Right renal pelvis (tissue), 4 donors: ENCODE measurements at places on chromosomes 7 and 10.

DNA sequence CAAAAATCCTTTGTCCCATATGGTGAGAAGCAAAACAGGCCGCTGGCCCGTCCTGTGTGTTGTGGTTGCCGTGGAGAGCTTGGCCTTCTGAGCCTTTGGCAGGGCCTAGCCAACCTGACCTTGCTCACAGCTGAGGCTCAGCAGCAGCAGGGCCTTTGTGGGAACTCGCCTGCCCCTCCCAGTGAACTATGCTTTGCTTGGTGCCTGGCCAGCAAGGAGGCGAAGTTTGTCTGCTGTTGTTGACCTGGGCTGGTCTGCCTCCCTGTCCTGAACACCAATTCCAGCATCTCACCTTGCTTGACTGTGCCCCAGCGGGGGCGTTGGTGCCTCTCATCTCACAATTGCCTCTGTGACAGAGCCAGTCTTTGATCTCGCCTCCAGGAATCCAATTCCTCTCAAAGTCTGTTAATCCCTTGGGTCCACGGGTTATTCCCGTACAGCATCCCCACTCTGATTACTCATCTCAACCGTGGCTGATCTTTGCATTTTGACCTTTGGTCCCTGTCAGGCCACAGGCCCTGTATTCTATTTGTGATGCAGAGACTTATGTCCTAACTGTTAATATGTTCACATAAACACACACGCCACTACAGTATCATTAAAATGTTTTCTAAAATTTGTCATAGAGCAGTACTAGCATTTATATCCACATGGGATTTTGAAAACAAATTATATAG, 22.6 kb downstream of the EPDR1 start:
- no peak for DNase-seq

DNA sequence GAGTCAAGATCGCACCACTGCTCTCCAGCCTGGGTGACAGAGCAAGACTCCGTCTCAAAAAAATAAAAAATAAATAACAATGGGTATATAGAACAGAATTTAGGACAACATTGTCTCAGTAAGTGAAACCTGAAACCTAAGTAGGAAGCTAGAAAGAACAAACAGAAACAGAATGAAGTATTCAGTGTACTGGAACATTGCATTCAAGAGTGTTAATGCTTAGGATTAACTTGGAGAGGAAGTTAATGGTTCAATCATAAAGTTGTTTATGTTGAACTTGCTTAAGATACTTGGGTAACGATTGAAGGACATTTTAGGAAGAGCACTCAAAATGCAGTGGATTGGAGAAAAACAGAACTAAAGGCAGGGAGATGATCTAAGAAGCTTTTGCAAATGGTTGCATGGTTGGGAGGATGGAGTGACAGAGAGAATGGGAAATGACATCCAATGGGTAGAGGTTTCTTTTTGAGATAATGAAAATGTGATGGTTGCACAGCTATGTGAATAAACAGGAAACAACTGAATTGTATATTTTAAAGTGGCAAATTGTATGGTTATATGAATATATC, 233.7 kb downstream of the ADK start:
- DNase-seq, result no peak

DNA sequence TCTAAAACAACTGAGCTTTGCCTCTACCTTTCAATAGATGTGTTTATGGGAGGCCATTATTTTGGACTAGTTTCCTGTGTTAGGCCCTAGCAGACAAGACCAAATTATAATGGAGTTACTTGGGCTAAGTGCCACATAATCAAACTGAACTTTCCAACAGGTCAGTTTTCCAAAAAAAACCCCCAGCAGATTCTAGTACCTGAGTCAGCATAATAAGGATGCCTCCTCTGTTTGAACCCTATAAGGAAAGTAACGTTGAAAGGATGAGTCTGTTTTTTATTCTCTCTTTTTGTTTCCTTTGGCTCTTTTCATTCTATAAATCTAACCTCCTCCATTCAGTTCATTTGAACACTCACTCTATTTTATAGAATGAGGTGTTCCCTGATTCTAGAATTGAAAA, 148.1 kb upstream of the FAM3C start:
- DNase-seq, result no peak

DNA sequence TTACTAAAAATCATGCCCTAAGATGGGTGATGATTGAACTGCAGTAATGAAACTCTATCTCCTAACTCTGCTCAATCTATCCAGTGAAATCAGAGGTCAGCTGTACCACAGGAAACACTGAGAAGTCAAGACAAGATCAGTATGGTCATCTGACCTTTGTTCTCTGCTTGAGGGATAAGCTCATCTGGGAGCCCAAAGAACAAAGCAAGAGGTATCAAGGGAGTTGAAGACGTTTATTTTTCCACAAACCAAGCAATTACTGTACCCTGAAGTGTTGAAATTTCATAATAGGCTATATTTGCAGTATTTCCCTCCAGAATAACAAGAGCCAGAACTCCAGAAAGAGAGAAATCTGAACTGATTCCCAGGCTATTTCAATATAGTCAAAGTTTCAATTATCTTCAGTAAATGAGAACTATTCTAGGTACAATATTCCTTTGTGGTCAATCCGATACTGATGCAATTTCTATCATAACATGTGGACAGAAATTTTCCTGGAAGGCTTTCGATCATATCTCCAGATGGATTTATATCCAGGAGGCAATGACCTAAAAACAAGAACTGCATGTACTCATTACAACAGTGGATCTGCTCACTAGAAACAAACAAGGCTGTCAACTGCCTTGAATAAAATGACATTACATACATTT, 345.3 kb downstream of the TNS3 start:
- DNase-seq, result no peak

GRCh38 chr10:123868038-123869019, 23.3 kb downstream of the CPXM2 start:
- DNase-seq, result no peak

GRCh38 chr7:42237811-42238541, 967 bp upstream of the GLI3 start:
- DNase-seq, result no peak

DNA sequence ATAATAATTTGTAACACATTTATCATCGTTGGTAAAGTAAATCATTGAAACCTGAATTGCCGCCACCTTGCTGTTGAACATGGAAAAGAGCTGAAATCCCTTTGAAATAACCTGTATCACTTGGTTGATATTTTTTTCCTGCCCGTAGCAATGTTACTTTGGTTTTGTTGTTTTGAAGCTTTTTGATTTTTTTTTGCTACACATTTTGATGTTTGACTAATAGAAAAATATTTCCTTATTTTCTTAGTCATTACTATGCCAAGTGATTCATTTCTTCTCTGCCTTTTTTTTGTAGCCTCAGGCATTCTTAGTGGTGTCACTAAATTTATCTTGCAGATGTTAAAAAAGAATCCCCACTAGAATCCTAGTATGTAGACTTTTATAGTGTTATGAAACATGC, 235.1 kb upstream of the MEOX2 start:
- no peak for DNase-seq

- no peak for DNase-seq
These were observed 1.6 kb downstream of the CDNF start for GRCh38 chr10:14836208-14836607.

DNA sequence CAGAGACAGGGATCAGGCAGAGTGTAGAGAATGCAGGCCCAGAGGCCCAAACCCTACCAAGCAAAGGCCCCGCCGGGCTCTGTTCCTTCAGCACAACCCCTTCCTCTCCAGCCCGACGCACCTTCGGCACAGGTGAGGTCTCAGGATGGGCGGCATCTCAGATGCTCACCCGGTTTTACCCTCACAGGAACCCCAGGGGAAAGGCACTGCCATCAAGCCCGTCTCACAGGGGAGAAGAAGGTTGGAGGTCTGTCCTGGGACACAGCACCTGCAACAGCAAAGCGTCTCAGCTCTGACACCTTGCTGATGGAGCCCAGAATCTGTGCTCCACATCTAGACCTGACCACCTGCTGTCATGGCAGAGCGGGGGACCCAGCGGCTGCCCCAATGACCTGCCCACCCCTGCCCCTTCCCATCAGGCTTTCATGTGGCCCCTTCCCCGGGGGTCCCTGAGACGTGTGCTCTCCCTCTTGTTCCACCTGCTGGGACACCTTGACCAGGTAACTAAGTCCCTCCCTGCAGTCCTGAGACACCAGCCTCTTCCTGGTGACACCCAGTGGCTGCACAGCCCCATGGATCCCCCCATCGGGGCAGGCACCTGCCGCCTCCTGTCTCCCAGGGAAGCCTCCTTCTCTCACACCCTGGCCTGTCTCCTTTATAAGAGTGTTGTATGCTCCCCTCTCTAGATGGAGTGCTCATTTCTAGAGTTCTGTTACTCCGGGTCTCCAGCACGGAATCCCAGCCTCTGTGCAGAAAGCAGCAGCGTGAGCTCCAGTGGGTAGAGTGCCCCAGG, 315.6 kb downstream of the DNAJB6 start:
- no peak for DNase-seq

DNA sequence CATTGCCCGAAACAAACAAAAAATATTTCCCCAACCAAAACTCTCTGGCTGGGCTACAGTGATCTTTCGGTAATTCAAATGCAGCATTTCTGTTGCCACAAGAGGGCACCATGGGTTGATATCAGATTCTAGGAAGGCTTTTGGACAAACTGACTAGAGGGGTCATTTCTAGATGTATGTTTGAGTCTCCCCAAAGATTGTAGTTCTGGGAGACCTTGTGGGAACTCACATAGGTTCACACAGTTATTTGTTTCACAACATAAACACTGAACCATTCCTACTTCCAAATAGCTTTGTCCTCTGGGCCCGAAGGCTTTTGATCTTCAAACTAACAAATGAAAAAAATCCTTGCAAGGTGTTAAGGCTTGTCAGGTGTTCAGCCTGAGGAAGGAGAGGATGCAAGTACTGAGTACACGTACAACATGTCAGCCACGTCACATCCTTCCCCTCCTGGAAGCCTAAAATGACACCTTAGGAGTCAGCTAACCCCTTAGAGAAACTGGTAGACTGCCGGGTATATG, 37.0 kb upstream of the IL15RA start:
- peak; percentile 9 for DNase-seq

- no peak for DNase-seq
These were observed 266.8 kb downstream of the INHBA start for GRCh38 chr7:41436139-41436538.

GRCh38 chr10:125448596-125448995, 234.4 kb downstream of the TEX36 start:
- no peak for DNase-seq

- no peak for DNase-seq
These were observed 2.8 kb downstream of the GIMAP8 start for GRCh38 chr7:150453181-150453580.

DNA sequence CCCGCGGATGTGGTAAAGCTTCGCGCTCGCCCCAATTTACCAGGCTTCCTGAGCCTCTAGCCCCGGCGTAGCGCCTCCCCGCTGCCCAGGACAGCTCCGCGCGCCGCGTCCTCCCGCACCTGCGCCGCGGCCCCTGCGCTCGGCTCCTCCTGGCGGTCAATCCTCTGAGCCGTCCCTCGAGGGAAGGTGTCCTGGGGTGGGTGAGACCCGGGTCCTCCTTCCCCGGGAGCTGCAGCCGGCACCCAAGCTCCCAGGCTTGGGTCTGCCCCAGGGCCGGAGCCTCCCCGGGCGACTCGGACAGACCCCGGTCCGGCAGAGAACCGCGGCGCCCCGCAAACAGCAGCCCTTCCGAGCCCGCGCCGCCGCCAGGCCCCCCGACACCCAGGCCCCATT, 512 bp downstream of the OSBPL3 start:
- DNase-seq, result peak; percentile 35

DNA sequence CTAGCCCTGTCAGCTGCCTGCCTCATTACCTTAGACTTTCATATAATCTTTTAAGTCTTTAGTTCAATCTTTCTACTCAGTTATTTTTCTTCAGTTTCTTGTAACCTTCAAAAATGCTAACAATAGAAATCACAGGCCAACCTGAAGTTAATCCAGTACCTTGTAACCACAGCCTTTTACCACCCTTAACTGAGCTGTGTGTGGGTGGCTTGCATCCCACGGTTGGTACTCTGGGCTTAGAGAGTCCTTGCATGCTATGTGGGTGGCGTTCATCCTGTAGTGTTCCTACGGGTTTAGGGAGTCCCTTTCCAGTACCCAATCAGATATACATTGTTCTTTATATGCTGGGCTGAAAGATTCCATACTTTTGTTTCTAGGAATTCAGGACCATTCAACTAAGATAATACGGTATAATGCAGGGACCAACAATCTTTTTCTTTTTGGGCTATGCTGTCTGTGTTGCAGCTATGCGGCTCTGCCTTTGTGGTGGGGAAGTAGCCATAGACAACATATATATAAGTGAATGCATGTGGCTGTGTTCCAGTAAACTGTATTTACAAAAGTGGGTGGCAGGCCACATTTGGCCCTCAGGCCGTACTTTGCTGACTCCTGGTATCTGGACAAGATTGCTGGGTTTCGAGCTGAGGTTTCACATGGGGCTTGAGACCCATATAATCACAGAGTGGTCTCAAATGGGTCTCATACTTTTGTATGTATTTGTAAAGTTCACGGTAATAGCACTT, 280.8 kb upstream of the LRGUK start:
- DNase-seq, result no peak

- no peak for DNase-seq
These were observed 12.8 kb downstream of the ZC3HAV1L start for GRCh38 chr7:139023076-139023475.

DNA sequence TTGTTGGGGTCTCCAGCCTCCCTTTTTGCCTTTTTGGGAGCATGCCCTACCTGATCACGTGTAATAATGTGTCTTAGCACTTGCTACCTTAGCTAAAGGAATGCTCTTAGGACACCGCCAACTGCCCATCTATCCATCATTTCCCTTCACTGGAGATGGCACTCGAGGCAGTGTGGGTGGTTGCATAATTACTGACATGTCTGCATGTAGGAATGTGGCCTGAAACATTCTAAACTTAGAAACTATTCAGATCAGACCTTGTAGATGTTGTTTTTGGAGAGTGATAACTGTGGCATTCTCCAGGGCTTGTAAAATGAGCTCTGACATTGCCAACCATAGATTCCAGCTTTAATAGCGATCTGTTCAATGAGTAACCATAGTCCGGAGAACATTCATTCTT, 365.8 kb downstream of the BBS9 start:
- DNase-seq, result no peak

- DNase-seq, result no peak
These were observed 435 bp upstream of the PWWP2B start for GRCh38 chr10:132396494-132397035.

DNA sequence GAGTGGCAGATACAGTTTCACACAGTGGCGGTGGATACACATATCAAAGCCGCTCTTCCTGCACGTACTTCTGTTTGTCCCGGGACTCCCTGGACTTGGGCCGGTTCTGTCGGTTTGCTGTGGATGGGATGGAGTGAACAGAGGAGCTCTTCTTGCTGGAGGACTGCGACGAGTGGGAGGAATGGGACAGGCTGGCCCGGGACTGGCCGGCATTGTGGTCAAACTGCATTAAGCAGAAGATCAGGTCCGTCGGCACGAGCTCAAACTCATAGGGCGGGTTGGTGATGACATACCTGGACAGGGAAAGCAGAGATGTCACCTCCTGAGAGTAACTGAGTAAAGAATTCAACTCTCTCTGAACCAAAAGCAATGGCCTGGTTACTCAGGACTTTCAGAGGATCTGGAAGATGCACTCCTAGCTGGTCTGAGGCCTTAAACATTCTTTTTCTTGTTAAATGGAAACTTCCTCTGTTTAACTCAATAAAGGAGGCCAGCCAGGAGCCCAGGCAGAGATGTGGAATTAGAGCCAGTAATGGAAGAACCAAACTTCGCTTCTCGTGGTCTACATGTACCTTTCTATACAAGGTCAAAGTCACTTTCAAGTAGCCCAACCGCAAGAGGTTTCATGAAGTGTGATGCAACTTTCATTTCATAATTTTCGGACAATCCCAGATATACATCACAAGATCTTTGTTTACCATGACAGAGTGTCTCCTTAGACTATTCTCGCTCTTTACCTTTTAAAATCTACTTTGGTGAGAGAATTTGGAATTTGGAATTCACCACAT, 750.2 kb downstream of the KCNMA1 start:
- DNase-seq, result no peak
